ENCODE measurements at places on chromosomes 3 and 15. TPM values are rescaled to one million over a fixed set of nuclear protein-coding genes. Genes with fewer than 3 reads are reported as not detected.

DNA sequence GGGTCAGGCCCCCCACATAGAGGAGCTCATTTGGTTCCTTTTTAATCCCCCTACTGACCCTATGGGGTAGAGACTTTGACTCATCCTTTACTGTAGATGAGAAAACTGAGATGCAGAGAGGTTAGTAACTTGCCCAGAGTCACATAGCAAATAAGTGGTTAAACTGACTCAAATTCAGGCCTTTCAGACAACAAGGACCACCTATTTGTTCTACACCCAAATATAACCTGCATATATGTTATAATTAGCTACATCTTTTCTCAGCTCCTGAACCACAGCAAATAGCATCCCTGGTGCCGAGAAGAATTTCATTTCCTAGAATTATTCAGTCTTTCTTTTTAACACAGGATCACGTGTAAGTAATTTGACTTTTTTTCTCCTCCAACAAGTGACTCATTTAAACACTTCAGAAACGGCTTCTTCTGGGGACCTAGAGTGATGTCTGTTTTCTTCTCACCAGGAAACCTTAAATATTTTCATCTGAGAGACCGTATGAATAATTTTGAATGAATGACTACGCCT is 57.4 kb downstream of the MGLL start:
- no peak for DNase-seq

DNA sequence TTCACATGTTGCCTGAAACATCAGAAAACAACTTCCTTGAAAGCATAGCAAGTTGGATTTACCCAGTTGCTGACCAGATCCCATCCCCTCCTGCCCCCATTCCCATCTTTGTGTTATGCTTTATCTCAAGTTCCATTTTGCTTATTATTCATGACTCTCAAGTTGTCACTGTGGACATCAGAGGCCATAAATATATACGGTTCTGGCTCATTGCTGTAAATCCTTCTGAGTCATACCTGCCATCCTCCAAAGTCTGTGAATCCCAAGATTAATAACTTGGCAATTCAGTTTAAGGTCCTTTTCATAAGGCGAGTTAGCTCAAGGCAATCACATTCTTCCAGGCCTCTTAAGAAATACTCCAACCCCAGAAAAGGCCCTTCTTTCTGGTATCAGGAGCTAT is 126.2 kb upstream of the C2CD4B start:
- DNase-seq = no peak

The NR1I2 gene
- 1.2 TPM for total RNA-seq

GRCh38 chr15:63338170-63338569 is 43.5 kb downstream of the CA12 start:
- DNase-seq = no peak

The MAP6D1 gene
- 2.1 TPM for total RNA-seq

DNA sequence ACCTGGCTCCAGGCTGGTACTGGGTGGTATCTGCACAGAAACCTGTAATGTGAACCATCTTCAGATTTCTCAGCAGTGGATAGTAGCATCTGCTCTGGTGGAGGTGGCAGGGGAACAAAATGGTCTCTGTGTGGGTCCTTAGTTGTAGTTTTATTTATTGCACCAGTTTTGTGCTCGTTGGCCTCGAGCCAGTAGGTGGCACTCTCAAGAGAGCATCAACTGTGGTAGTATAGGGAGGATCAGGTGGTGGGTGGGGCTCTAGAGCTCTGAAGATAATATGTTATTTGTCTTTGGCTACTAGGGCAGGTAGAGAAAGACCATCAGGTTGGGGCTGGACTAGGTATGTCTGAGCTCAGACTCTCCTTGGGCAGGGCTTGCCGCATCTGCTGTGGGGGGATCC is 254.0 kb upstream of the GPR149 start:
- no peak for DNase-seq

The TICRR gene
- 0.47 TPM for total RNA-seq

- peak; percentile 47 for DNase-seq
These were observed 3.5 kb downstream of the CCDC51 start for GRCh38 chr3:48436477-48436787.

The ILDR1 gene
- 16.3 TPM for total RNA-seq

- DNase-seq = no peak
These were observed 85.7 kb upstream of the TGFBR2 start for GRCh38 chr3:30520699-30521098.

The COL6A5 gene
- not detected for total RNA-seq

The ARL8B gene
- 70.4 TPM for total RNA-seq

- no peak for DNase-seq
These were observed 11.1 kb upstream of the ARID3B start for GRCh38 chr15:74529921-74530320.

The TCTA gene
- 37.1 TPM for total RNA-seq

The GOLGA8H gene
- 1.5 TPM for total RNA-seq

The KCTD6 gene
- 11.4 TPM for total RNA-seq

The C3orf80 gene
- 2.2 TPM for total RNA-seq

The DNAH12 gene
- total RNA-seq = 0.70 TPM

The GABRA5 gene
- total RNA-seq = not detected

DNA sequence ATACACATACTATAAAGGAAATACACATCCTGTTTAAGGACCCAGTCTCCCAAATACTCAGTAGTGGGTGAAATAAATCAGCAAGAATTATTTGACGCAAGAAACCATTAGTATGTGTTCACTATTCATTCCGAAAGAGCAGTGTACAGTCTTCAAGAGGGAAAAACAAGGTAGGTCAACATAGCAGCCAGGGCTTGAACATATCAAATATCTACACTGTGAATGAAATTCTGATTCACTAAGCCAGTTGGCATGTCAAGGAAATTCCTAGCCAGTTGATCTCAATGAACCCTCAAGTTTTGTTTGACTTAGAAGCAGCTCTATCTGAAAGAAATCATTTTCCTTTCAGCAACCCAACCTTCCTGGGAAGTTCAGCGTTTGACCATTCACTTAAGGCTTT is 99.0 kb downstream of the CNTN3 start:
- no peak for DNase-seq

The GUCA1C gene
- not detected for total RNA-seq

The SEMA6D gene
- 8.8 TPM for total RNA-seq

- no peak for DNase-seq
These were observed 6.9 kb downstream of the SLC28A1 start for GRCh38 chr15:84891339-84891738.

DNA sequence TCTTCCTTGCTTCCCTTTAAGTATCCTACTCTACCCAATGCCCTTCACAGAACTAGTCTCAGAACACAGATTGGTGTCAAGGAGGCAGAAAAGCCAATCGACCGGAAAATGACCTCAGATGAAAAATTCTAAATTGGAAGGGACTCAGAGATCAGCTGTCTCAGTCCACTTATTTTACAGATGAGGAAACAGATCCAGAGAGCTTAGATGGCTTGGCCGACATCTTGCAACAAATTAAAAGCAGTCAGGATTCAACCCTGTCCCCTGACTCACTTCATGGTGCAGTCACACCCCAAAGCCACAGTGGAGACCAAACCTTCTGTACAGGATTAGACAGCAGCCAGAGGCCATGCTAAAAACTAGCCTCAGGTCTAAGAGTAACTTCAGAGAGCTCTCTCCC is 169.3 kb upstream of the BHLHE40 start:
- DNase-seq = no peak

- DNase-seq = no peak
These were observed 8.6 kb downstream of the FBXL22 start for GRCh38 chr15:63605816-63606215.

DNA sequence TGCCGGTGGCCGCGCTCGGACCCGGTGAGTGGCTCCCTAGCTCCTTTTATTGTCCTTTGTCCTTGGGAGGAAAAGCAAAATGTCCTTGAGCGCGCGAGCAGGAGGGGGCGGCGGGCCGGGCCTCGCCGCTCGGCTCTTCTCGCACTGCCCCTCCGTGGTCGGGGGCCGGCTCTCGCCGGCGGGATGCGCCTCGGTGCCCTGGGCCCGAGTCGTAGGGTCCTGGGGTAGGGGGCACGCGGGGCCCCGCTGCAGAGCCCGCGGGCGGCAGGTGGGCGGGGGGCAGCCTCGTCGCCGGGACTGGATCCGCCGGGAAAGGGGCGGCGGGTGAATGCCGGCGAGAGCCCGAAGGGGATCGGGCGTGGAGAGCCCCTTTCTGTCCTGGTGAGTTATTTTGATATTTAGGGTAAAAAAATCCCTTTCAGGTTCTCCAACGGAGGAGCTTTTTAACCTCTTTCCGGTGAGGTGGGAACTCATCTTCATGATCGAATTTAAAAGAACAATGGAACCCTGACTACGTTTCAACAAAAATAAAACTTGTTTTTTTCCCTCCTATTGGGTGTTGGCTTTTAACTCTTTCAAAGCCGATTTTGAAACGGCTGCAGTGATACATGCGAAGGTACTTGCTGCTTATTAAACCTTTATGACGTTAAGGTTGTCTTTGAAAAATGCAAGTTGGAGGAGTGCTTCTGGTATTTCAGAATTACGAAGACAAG is 16.8 kb upstream of the CHD2 start:
- no peak for DNase-seq

- peak; percentile 59 for DNase-seq
These were observed 51.0 kb upstream of the SSR3 start for GRCh38 chr3:156605686-156606605.

The STRIT1 gene
- total RNA-seq = not detected

DNA sequence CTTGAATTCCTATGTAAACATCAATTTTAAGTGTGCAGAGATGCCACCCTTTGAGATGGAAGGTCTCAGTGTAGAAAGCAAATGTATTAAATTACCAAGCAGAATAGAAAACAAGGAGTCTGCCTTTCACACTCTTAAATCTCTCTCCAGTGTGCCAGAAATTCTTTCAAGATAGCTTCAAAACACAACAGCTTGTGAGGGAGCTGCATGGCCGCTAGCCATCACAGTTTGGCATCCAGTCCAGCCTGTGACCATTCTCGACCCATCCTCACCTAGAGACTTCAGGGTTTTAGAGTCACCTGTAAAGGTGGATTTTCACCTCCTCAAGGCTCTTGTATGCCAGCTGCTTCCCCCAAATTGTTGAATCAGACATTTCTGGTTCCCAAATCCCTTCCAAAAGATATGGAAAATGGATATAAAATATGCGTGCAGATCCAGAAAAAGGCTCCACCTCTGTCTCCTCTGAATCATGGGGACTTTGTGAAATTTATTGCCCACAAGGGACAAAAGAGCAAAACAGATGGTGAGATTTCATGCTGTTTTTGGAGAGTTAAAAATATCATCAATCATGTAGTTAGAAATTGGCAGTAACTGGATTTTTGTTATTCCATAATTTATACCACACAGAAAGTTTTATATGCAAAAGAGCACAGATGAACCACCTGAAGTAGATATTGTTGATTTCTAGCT is 114.2 kb upstream of the THRB start:
- DNase-seq = no peak

DNA sequence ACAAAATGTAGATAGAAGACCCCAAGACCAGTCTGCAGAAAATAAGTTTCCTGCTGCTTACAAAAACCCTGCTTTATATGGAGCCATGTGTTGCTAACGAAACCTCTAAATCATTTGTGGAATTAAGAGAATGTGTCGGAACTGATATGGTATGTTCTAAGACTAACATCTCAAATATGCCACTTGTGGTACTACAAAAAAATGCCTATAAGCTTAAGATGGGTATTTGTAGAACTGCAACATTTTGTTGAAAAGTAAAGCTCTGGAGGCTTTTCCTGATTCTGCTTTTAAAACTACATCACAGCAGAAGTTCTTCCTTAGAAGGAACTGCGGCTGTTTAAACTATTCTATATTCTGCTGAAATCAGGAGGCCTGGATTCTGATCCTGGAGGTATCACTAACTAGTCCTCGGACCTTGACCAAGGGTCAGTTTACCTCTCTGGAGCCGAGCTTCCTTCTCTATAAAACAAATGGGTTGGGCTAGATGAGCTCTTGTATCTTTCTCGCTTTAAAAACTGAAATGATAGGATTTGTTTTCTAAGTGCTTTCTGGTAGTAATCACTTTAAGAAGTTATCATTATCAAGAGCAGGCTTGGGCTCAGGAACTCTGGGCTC is 74.9 kb downstream of the RAD18 start:
- no peak for DNase-seq

DNA sequence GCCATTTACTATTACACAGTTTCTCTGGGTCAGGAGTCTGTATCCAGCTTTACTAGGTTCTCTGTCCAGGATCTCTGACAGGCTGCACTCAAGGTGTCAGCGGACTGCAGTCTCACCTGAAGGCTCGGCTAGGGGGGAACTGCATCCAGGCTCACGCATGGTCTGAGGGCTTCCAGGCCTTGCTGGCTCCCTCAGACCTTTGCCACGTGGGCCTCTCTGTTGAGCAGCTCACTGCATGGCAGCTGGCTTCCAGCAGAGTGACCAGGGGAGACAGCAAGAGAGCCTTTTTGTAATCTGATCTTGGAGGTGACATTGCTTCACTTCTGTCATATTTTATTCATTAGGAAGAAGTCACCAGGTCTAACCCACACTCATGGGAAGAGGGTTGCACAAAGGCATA is 152.3 kb downstream of the CACNA2D3 start:
- no peak for DNase-seq

DNA sequence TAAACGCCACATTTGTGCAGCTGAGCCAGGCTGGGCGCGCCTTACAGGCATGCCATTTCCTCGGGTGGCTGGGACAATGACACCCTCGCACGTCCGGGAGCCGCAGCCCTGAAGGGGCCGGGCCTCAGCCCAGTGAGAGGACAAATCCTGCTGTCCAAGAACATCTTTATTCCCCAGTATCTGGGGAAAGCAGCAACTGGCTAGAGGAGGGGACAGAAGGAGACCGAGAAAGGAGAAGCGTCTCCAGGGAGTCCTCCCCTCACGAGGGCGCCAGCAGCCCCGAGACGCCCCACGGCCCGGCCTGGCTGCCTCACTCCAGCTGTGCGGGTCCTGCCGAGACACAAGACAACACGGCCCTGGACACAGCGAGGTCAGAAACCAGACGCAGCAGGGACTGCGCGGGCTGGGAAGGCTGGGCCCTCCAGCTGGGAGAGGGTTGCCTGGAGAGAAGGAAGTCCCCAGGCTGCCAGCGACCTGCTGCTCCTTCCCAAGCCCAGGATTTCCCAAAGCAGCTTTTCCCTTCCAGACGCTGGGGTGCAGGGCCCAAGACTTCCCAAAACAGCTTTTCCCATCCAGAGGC is 130.2 kb downstream of the CHSY1 start:
- peak; percentile 77 for DNase-seq

DNA sequence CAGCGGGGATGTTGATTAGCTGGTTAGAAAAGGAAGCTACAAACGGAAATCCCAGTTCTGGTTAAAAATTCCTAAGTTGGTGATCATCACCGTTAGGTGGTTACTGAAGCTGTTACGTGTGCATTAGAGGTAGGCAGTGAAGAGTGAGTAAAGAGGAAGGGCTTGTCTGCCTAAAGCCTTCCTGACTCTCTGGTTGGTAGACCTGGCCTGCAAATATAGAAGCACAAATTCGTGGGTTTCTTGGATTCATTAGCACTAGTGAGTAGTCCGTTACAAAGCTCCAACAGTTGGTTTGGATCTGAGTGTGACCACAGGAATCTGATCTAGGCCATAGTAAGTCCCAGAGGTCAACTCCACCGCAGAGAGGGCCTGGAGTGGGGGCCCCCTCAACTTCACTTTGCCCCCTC is 174.0 kb upstream of the TP63 start:
- DNase-seq = no peak
